ENCODE measurements at places on chromosomes 12 and 14.
A peak's percentile ranks its signal among the peaks of the same experiment; 100 is the strongest.

- no peak for DNase-seq
Measured at GRCh38 chr12:66653796-66654195, 25.1 kb downstream of the GRIP1 start.

GRCh38 chr12:92977326-92977725 lies 48.2 kb upstream of the EEA1 start:
- no peak for DNase-seq

DNA sequence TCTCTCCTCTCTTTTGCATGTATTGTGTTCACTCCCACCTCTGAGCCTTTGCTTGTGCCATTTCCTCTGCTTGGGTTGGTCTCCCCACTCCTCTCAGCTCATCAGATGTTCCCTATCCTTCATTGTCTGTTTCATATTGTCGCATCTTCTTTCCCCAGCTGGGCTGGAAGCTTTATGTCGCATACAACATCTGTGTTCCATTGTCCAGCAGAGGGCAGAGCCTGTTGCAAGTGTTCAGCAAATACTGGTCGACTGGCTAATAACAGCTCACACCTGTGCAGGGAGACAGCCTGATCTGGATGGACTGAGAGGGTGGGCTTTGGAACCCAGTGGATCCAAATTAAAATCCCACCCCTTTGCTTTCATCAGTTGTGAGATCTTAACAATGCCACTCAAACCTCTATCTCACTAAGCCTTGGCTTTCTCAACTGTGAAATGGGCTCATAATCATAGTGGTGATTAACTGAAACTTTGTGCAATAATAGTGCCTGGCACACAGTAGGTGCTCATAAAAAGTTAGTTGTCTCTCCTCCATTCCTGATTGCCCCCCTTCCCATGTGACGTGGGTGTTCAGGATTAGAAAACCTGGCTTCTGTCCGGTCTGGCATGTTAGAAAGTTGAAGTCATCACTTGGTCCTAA lies 75.8 kb downstream of the RIN3 start:
- DNase-seq: no peak

GRCh38 chr12:50279501-50279900 lies 3.8 kb downstream of the LIMA1 start:
- DNase-seq: no peak

- no peak for DNase-seq
Measured at GRCh38 chr12:22103418-22103817, 57.4 kb downstream of the CMAS start.

GRCh38 chr12:90078344-90078743 lies 369.7 kb upstream of the ATP2B1 start:
- DNase-seq: no peak

DNA sequence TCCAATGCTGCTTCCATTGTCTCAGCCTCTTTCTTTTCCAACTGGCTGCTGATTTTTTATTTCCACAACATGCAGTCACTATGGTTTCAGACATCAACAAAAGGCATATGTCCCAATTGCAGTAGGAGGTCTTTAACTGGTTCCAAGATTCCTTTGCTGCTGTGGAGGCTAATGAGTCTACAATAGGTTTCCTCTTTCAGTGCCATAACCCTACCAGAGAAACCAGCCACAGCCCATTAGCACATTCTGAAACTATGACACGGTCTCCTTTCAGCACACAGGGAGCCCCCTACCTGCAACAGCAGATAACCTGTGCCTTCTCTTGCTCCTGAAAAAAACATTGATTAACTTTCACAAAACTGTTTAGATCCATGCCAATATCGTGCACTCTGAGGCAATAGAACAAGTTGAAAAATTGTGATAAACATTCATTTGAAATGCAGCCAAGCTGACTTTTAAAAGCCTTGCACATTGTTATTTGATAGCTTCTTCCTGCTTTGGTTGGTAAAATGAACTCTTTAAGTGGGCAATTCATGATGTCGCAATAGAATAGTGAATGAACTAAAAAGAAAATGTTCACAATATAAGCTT lies 32.4 kb downstream of the PLEKHG7 start:
- DNase-seq: no peak

DNA sequence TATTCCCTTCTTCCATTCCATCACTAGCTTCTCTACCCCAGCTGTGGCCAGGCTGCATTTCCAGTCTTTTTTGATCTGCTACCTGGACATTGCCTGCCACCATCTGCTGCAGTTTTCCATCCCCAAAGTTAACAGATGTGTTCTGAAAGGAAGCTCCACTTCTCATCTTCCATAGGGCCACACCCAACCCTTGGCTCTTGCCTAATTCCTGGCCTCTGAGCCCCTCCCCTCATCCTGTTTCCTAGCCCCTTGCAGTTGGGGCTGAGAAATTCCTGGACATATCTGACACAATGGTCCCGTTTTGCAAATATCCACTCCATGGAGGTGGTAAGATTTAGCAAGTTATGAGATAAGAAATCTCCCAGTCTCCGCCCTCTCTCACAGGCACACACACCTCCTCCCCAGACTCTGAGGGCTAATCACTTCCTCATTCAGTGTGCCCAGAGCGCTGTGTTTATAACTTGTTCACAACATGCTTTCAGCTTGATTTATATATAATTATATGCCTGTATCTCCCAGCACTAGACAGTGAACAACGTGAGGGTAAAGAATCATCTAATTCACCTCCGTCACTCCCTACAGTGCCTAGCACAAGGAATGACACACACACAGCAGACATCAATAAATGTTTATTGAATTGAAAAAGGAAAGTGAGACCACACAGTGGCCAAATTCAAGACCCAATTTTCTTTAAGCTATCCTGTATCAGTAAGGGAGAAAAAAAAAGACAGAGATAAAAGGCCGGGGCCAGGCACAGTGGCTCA lies 13.4 kb downstream of the SMUG1 start:
- no peak for DNase-seq

GRCh38 chr12:76636121-76636692 lies 76.6 kb upstream of the OSBPL8 start:
- DNase-seq: no peak

GRCh38 chr12:124603831-124604251 lies 36.4 kb upstream of the NCOR2 start:
- DNase-seq: no peak

- no peak for DNase-seq
Measured at GRCh38 chr12:115070313-115070712, 386.3 kb upstream of the TBX3 start.

DNA sequence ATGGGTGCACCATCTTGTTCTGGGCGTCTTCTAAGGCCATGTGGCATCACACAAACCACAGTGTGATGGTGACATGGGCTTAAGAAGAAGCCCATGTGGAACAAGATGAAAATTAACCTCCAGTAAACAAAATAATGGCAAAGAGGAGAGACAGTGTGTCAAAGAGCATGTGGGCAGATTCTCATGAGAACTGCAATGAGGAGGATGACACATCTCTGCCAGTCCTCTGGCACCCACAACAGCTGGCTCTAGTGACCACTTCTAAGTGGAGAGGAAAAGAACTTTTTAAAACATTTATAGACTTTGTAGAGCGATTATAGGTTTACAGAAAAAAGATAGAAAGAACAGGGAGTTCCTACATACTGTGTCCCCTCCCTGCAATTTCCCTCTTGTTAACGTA lies 401.4 kb downstream of the ATP23 start:
- no peak for DNase-seq

- no peak for DNase-seq
Measured at GRCh38 chr12:9781360-9781759, 20.7 kb upstream of the CD69 start.

- no peak for DNase-seq
Measured at GRCh38 chr12:45726603-45727300, 2.8 kb upstream of the ARID2 start.

DNA sequence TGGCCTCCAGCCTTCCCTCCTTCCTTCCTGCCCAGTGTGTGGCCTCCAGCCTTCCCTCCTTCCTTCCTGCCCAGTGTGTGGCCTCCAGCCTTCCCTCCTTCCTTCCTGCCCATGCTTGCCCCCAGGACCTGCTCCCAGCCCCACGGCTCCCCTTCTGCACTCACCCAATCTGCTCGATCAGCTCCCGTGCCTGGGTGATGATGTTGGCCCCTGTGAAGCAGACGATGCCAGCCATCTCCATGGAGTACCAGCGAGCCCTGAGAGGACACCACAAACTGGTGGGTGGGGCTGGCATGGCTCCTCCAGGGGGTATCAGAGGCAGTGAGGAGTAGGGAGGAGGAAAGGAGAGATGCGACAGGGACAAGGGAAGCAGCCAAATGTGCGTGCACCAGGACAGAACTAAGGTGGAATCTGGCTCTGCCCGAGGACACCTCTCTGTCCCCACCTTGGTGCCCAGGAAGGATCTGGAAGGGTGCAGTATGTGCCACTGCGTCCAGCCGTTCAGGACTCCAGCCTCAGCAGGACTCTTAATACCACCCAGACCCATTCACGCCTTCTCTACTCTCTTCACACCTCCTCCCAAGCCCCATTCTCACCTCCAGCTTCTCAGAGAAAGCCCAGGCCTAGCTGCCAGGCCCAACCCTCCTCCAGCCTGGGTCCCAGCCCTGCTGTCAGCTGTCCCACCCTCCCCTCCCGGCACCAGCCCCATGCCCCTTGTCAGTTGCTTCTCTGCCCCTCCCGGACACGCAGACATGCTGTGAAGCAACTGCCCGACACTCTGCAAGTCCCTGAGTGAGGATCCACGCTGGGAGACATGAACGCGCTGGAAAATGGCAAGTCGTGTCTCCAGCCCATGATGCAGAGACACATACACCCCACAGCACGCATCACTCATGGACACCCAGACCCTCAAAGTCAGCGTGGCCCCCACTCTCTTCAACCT lies 22.7 kb downstream of the POLE start:
- no peak for DNase-seq

GRCh38 chr14:54681811-54682261 lies 114.9 kb downstream of the SAMD4A start:
- no peak for DNase-seq

GRCh38 chr12:23906329-23906728 lies 43.1 kb downstream of the SOX5 start:
- no peak for DNase-seq

DNA sequence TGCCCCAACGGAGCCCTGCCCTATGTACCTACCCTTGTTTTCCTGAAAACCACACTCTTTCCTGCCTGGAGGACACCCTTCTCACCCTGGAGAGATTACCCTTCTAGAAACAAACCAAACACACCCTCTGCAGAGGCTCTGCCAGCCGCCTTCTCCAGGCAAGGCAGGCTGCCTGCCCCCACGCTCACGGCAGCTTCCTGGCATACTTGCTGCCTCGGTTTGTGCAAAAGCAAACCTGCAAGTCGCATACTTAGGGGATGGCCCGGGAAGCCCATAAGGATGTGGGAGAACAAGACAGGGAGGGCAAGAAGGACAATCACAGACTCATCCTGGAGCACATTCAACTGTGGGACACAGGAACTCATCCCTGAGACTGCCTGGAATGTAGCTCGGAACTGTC lies 154.0 kb upstream of the DIO3 start:
- DNase-seq: no peak

GRCh38 chr12:126480451-126480850 lies 1415.2 kb downstream of the AACS start:
- no peak for DNase-seq

- DNase-seq: no peak
Measured at GRCh38 chr14:103377522-103378037, 7.6 kb upstream of the MARK3 start.

DNA sequence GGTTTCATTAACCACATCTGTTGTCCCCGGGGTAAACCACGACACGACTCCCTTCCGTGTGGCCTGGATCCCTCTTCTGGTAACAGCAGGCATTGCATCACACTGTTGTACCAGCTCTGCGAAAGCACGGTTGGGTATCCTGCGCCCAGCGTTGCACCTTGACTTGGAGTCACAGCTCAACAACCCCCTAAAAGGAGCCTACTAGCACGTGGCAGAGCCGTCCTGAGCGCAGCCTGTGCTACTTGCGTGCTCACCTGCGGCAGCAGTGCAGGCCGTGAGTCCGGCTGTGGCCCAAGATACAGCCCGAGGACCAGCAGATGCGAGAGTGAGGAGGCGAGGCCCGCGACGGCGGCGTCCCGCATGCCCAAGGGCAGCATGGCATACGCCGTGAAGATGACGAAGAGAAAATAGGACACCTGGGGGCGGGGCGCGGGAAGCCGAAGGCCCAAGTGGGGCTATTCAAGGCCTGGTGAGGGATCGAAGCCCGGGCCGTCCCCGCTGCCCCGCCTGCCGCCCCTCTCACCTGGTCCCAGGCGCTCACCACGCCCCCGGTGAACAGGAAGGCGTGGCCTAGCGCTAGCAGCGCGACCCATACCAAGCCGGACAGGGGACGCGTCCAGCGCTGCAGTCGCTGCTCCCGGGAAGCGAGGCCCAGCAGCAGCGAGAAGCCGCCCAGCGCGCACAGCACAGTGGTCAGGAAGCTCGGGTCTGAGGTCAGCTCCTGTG lies 2.4 kb downstream of the ADCY4 start:
- peak; percentile 93 for DNase-seq

DNA sequence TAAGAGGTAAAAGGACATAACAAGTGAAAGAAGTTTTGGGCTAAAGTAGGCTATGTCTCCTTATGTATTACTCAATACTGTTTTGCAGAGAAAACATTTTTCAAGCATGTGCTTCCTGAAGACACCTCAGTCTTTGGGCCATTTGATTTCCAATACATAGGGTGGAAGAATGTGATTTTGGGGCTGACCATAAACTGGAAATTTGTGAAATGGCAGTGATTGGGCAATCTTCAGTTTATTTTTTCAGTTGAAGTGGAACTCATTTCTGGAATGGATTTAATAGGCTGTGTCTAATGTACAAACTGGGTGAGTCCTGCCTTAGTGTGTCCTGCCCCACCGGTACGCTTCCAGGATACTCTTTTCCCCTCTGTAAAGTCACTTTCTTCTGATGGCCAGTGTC lies 2.8 kb upstream of the ACADS start:
- no peak for DNase-seq
